ENCODE measurements at places on chromosomes 2 and 18. TPM values are rescaled to one million over a fixed set of nuclear protein-coding genes. Genes with fewer than 3 reads are reported as not detected.

The LBX2 gene
- 47.8 TPM for polyA plus RNA-seq

GRCh38 chr2:149018981-149019380 lies 19.5 kb upstream of the LYPD6B start:
- DNase-seq, result no peak

GRCh38 chr18:73990258-73990657 lies 157.4 kb downstream of the FBXO15 start:
- DNase-seq, result no peak

The RFTN2 gene
- polyA plus RNA-seq, result 4.5 TPM

DNA sequence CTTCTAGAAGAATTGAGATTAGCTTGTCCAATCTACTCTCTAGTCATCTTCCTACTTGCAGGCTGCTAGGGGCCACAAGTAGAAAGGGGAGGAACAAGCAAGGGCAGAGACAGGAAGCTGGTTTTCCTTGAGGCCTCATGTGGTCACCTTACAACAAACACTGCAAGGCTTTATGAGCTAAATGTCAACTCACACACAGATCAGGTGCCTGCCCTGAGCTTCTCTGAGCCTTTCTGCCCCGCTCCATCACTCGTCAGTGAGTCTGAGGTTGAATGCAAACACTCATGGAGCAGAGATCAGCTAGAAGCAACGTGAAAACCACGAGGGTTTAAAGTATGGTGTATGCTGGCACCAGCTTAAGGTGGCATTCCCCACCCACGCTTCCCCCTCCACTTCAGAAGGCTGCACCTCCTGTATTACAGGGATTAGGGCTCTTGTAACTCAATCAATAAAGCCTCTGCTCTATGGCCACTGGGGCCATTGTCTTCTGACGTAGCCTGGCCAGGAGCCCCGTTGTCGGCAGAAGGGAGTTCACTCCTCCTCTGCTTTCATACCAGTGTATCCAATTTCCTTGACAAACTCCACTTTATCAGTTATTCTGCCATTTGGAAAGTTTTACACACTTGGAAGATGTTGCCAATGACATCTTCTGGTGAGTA lies 5.4 kb upstream of the CRYGC start:
- peak; percentile 60 for DNase-seq

DNA sequence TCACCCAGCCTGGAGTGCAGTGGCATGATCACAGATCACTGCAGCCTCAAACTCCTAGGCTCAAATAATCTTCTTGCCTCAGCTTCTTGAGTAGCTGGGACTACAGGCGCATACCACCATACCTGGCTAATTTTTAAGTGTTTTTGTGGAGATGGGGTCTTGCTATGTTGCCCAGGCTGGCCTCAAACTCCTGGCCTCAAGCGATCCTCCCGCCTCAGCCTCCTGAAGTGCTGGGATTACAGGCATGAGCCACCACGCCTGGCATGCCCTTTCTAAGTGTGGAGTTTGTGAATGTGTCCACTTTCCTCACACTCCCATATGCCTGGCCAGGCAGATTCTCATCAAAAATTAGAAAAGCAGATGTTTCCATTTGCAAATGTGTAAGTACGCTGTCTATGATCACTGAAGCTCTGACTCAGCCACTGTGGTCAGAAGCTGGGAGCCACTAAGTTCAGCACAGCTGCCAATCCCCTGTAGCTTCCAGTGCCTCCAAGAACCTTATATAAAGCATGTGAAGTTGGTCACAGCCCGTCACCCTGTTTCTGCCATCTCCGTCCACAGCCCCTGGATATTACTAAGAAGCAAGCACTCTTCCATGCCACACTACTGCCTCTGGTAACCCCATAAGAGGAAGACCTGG lies 155.4 kb downstream of the FAM210A start:
- DNase-seq, result no peak

- DNase-seq, result no peak
Observed at GRCh38 chr2:101023327-101024107, 21.4 kb downstream of the RPL31 start.

DNA sequence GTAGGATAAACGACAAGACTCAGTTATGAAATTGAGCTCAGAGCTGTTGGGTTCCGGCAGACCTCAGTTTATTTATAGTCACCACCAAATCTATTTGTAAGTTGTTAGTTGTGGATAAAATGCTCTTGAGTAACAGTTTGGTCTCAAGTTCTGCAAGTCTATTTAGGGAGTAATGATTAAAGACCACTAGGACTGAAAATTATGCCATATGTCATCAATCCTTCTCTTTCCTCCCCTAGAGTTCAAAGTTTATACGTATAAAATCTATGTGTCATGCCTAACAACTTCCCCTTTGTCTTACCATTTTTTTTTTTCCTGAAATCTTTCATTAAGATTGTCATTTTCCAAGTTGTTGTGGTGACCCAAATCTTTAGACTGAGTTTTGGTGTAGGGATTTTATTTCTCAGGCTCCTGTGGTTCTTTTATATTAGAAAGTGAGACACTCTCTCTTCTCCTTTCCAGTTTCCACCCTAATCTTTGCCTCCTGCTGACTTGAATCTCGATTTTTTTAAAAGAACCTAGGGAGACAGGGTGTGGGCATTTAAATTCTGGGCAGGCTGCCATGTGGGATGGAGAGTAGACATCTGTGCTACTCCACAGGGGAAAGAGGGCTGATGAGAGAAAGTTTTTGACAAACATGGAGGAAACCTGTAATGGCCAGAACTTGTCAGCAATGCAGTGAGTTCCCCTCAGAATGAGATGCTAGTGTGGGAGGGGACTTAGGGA lies 51.0 kb downstream of the LAMA3 start:
- no peak for DNase-seq

The INSIG2 gene
- polyA plus RNA-seq, result 30.0 TPM

- DNase-seq, result no peak
Observed at GRCh38 chr2:62151306-62151638, 44.6 kb upstream of the B3GNT2 start.

GRCh38 chr2:233386382-233387041 lies 32.2 kb downstream of the DGKD start:
- DNase-seq, result no peak

DNA sequence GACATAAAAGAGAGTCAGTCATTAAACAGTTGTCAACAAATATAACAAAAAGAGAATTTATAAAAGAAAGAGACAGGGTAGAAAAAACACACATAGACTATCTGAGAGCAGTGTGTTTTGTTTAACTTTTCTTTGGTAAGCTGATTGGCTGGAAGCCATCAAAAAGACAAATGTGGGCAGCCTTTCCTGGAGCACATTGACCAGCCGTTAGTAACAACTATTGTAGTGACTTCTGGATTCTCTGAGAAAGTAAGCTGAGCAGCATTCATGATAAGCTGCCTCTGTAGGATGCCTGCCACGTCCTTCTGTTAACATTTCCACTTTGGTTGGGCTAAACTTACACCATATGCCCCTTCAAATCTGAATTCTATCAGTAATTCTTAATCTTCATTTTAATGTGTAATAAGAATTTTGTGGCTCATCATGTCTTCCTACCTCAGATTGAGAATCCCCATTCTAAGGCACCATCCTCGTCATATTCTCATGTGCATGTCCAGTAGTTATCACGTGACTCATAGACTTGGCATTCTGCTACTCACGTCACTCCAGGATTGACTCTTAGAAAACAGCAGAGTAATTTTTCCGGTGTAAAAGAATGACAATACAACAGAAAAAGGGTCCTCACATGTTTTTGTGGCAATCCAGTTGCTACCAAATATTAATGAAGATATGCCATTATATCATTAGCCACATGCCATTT lies 43.4 kb upstream of the DNAJC10 start:
- no peak for DNase-seq

The GALNT5 gene
- 14.3 TPM for polyA plus RNA-seq

GRCh38 chr2:30503695-30504052 lies 56.6 kb downstream of the LCLAT1 start:
- no peak for DNase-seq

- DNase-seq, result no peak
Observed at GRCh38 chr18:45458033-45458432, 157.2 kb upstream of the SLC14A2 start.

DNA sequence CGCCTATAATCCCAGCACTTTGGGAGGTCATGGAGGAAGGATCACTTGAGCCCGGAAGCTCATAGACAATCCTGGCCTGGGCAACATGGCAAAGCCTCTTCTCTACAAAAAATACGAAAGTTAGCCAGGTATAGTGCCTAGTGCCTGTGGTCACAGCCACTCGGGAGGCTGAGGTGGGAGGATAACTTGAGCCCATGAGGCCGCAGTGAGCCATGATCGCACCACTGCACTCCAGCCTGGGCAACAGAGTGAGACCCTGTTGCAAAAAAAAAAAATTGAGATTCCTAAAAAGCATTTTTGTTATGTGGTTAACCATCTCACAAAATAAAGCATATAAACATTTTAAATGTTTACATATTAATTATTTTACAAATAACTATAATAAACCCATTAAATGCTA lies 13.9 kb downstream of the PCBP1 start:
- DNase-seq, result no peak

The NT5DC4 gene
- polyA plus RNA-seq, result 2.6 TPM

DNA sequence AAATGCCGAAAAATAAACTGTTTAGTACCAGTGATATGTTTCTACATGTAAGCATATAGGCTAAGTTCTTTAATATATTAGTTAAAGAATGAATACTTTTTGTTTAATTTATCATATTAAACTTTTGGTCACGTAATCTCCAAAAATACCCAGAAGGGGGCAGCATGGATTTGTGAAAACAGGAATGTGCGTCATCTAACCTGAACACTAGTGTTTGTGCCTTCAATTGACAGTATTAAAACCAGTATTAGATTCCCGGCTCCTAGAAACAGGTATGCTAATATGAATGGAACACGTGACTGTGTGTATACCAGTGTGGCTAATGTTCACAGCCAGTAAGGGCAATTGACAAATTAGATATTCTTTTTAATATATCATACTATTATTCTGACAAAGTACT lies 51.8 kb downstream of the WDR7 start:
- peak; percentile 18 for DNase-seq

The DES gene
- polyA plus RNA-seq, result 429 TPM

Data from large intestine (tissue), 12 donors.